ENCODE measurements at places on chromosomes 3 and 15. TPM values are rescaled to one million over a fixed set of nuclear protein-coding genes. Genes with fewer than 3 reads are reported as not detected.

The HIGD2B gene
- total RNA-seq: not detected

The LRRN1 gene
- 0.24 TPM for total RNA-seq

The CD96 gene
- total RNA-seq: 1.7 TPM

The TFG gene
- 98.3 TPM for total RNA-seq

The C3orf80 gene
- 0.70 TPM for total RNA-seq

DNA sequence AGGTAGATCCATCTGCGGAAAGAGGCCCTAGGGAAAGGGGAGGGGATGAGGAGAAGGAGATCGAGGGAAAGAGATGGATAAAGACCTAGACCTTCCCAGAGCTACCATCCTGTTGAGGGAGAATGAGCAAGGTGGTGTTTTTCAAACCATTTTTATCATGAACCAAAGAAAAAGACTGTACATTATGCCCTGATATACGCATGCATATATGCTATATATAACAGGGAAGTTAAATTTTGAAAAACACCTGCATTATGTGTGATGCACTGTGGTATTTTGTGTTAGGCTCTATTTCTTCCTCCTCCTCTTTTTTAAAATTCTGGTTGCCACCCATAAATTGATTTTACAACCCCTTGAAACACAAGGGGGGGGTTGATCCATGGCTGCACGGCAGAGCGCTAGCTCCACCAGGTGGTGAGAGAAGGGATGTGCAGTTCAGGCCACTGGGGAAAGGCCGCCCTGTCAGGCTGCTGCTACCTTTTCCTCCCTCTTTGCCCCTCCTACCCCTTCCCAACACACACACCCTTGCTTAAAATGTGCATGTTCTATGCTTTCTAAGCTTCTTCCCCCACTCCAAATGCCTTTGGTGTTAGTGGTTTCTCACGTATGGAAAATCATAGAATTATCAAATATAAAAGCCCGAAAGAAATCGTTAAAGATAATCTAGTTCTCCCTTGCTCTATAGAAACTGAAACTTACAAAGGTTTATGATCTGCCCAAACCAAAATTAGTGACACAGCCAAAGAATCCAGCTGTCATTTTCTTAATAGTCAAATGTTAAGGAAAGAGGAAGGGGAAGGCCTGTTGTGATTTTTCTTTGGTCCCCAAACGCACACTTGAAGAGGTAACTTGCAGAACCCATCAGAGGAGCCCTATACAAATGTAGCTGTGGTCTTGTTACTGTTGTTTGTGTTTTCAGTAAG is 262.0 kb upstream of the UMPS start:
- no peaks in the 10 kb centered on the region for H3K27me3 ChIP-seq
- no peak overlapping the region for H3K27ac ChIP-seq
- H3K4me3 ChIP-seq: no peak overlapping the region
- no peaks in the 10 kb centered on the region for H3K4me1 ChIP-seq

DNA sequence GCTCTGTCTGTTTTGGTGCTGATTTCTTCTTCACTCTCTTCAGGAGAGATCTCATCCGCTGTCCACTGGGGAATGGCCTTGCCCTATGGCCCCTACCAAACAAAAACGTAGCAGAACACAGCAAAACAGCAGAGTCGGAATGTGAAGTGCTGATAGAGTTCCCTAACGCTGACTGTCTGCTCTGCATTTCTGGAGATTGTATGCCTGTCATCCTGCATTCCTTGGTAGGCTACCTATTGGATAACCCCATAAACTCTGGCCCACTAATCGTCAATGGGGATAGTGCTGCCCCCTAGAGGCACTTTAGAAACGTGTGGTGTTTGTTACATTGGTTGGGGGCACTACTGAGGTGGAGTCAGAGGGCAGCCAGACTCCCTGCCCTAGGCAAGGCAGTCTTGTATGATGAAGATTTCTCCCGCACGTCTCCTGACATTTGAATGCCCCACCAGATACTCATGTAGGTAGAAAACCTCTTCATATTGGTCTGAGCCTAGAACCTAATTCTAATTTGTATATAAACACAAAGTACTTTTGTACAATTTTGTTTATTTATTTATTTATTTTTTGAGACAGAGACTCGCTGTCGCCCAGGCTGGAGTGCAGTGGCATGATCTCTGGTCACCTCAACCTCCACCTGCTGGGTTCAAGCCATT is 15.6 kb upstream of the MAGEF1 start:
- H3K27ac ChIP-seq: no peak overlapping the region
- DNase-seq: peak; percentile 67
- H3K4me1 ChIP-seq: peaks cover 11% of the 10 kb centered on the region
- H3K27me3 ChIP-seq: no peaks in the 10 kb centered on the region

DNA sequence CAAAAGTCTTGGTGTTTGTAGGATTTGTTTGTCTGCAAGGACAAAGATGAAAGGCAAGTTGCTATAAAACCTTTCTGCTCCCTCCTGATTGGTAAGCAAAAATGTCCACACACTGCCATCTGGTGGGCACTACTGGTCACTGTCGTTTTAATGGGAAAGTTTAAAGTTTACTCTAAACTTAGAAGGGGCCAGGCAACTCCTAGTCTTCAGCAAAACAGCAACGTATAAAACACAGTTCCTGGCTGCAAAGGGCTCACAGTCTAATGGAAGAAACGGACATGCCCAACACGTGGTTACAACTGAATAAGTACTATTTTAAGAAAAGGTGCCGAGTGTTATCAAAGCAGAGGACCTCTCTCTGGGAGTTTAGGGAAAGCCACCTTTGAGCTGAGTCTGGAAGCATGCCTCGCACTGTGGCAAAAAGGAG is 23.7 kb upstream of the TPRG1 start:
- H3K36me3 ChIP-seq: no peaks in the 10 kb centered on the region
- no peak overlapping the region for H3K4me3 ChIP-seq
- no peaks in the 10 kb centered on the region for H3K27me3 ChIP-seq
- DNase-seq: peak; percentile 68
- no peak overlapping the region for H3K27ac ChIP-seq

- H3K4me3 ChIP-seq: no peak overlapping the region
- H3K36me3 ChIP-seq: no peaks in the 10 kb centered on the region
- H3K27ac ChIP-seq: peak overlapping the region; percentile 96
- no peaks in the 10 kb centered on the region for H3K27me3 ChIP-seq
- peaks cover 50% of the 10 kb centered on the region for H3K4me1 ChIP-seq
These were observed 1.8 kb downstream of the ICE2 start for GRCh38 chr15:60477164-60477563.

- no peak for DNase-seq
- peaks cover 12% of the 10 kb centered on the region for H3K36me3 ChIP-seq
- H3K27ac ChIP-seq: no peak overlapping the region
- no peaks in the 10 kb centered on the region for H3K27me3 ChIP-seq
These were observed 630 bp downstream of the KIF15 start for GRCh38 chr3:44762170-44762677.

DNA sequence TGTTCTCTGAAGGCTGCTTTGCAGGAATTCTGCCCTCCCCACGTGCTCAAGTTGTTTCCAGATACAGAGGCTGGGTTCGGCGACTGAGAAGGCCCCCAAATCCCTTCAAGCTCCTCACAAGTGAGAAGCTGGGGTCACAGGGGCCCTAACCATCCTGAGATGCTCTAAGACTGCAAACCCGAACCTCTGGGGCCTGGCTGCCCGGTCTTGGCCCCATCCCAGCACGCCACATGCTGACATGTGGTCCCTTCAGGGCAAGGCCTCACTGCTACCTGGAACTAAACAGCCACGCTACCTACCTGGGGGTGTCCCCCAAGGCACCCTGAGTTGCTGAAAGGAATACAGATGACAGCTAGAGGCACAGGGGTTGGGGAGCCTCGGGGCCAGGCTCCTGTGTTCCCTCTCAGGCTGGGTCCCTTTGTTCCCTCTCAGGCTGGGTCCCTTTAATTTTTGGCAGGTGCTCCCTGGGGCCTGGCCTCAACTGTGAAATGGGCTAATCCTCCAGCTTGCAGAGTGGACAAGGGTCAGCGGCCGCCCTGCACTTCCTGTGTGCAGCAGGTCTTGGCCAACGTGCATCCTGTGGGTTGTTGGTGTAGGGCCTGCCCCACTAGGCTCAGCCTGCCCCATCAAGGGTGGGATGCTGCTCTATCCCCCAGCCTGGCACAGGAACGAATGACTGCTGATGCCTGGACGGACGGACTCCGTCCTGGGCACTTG is 32.5 kb downstream of the KLHL25 start:
- no peaks in the 10 kb centered on the region for H3K36me3 ChIP-seq
- H3K4me3 ChIP-seq: no peak overlapping the region
- no peak for DNase-seq
- peaks cover 48% of the 10 kb centered on the region for H3K4me1 ChIP-seq
- no peaks in the 10 kb centered on the region for H3K27me3 ChIP-seq

DNA sequence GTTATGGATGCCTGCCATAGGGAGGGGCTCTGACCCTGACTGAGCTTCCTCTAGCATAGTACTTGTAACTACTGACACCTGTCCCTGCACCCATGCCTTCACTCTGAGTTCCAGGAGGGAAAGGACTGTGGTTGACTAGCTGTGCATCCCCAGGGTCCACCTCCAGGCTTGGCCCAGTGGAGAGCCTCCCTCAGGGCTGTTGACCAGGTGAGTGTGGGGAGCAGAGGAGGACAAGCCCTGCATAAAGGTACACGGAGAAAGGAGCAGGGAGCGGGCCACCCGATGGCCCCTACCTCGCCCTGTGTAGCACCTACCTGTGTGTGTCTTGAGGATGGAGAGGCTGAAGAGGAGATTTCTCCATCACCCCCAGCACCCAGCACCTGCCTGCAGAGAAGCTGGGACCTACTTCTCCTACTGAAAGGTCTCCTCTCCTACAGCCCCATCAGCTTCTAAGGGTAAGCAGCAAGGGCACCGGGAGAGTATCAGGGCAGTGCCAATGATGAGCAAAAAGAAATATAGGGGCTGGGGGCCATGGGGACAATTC is 6.7 kb upstream of the LTF start:
- H3K4me3 ChIP-seq: no peak overlapping the region
- DNase-seq: no peak
- H3K36me3 ChIP-seq: no peaks in the 10 kb centered on the region
- H3K27ac ChIP-seq: no peak overlapping the region

DNA sequence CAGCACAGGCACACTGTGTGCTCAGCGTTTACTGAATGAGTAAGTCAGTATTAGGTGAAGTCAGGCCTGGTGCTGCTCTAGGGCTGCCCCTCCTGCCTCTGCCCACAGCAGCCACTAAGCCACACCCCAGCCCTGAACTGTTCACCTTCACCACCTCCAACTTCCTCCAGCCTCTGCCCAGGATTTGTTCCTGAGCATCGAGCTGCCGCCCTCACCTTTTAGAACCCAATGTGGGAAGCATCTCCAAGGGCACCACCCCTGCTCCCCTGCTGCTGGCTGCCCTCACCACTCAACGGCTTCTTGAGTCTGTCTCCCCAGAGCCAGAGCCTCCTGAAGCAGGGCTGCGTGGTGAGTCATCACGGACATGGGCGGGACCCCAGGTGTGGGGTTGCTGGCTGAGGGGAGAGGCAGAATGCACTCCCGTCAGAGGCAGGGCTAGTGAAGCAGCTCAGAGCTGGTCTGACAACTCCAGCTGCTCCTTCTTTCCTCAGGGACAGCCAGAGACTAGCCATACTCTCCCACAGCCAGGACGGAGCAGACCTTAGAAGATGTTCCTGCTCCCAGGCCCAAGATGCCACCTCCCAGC is 5.8 kb downstream of the HYAL2 start:
- peaks cover 36% of the 10 kb centered on the region for H3K4me1 ChIP-seq
- DNase-seq: no peak
- H3K27me3 ChIP-seq: no peaks in the 10 kb centered on the region
- no peak overlapping the region for H3K4me3 ChIP-seq
- peaks cover 51% of the 10 kb centered on the region for H3K36me3 ChIP-seq

DNA sequence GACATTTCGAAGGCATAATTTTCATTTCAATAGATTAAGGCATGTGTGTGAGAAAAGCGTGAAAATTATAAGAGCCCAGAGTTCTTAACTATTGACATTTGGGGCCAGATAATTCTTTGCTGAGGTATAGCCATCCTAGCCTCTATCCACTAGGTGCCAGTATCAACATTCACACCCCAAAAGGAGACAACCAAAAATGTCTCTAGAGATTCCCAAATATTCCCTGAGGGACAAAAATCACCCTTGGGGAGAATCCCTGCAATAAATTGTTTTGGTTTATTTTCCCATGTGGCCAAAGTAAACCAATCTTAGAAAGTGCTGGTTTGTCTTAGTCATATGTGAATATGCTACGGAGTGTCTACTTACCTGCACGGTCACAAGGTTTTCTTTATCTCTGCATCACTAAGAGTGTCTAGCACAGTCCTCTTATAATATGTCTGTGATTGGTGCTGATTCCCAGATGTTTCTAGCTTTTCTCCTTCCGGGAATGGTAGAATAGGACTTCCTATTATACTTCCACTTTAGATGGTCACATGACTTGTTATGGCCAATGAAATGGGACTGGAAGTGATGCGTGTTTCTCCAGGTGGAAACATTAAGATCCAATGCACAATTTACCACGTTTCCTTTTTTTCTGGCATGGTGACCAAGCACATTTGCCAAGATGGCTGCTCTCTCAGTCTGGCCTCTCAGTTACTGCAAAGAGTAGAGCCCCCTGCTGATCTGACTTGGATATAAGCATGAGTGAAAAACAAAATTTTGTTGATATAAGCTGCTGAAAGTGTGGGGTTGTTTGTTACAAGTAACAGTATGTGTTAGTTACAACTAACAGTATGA is 8.0 kb upstream of the KBTBD8 start:
- H3K36me3 ChIP-seq: no peaks in the 10 kb centered on the region
- no peaks in the 10 kb centered on the region for H3K27me3 ChIP-seq
- H3K4me3 ChIP-seq: no peak overlapping the region
- no peak for DNase-seq
- no peak overlapping the region for H3K27ac ChIP-seq

DNA sequence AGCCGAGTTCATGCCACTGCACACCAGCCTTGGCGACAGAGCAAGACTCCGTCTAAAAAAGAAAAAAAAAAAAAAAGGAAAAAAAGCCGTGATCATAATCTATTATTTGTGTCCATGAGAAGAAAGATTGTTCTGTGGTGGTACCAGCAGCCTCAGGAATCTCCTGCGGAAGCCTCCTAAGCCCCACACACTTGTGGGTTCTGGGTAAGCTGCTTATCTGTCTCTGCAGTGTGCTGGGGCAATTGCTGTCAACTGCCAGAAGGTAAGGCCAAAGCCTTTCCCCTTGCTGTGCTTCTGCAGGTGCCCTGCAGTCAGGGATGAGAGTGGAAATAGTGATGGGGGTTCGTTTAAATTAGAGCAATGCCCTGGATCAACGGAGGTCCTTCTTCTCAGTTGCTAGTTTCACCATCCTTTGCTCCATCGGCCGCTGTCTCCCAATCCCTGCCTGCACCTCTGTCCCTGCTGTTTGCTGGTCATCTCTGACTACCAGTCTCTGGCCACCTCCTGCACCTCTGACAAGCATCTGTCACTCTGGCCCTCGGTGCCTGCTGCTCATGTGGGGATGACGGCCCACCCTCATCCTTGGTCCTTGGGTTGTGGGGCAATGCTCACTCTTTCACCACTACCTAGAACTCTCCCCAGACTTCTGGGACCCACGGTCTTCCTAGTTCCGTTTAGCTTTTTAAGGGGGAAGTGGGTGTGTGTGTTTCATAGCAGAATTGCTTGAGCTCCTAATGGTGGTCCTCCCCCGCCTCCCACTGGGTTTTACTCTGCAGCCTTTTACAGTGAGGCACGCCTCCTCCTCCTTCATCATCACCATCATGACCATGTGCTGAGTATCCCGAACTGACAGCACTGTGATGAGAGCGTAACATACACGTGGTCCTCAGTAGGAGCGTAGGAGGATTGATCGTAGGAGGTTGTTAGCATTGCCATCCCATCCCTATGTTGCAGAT is 25.5 kb downstream of the CHRD start:
- no peak overlapping the region for H3K4me3 ChIP-seq
- no peaks in the 10 kb centered on the region for H3K4me1 ChIP-seq
- peaks cover 28% of the 10 kb centered on the region for H3K27me3 ChIP-seq
- DNase-seq: no peak

Data from heart right ventricle (tissue), 16 donors.